ENCODE measurements at places on chromosomes 4 and X. TPM values are rescaled to one million over a fixed set of nuclear protein-coding genes. Genes with fewer than 3 reads are reported as not detected.
A peak's percentile ranks its signal among the peaks of the same experiment; 100 is the strongest.

The RPA4 gene
- 1.2 TPM for total RNA-seq

The TCP11X2 gene
- total RNA-seq: not detected

The AMBN gene
- total RNA-seq: 0.14 TPM

The PLXNB3 gene
- total RNA-seq: 3.6 TPM

The DOCK11 gene
- 53.6 TPM for total RNA-seq

The TLR2 gene
- 2.4 TPM for total RNA-seq

The GIMD1 gene
- total RNA-seq: not detected

The DNAJB14 gene
- total RNA-seq: 57.2 TPM

The NR3C2 gene
- 5.2 TPM for total RNA-seq

DNA sequence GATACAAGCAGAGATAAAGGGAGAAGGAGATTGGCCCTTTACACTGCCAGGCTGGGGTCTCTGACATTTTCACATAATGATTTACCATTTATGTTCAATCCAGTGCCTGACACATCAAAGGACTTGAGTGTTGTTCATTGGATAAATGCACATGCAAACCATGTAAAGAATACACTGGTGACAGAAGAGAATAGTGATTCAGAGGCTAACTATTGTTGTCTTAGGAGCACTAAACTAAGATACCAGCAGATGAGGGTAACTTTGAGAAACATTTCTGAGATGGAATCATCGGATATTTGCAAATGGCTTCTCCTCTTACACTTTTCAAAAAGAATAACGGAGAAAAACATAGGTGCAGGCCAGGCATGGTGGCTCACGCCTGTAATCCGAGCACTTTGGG lies 67.3 kb upstream of the HHIP start:
- H3K4me1 ChIP-seq: peaks cover 13% of the 10 kb centered on the region
- no peak for DNase-seq
- H3K27me3 ChIP-seq: no peaks in the 10 kb centered on the region
- no peak overlapping the region for H3K27ac ChIP-seq
- H3K4me3 ChIP-seq: no peak overlapping the region

GRCh38 chrX:31209005-31209628 lies 137.3 kb upstream of the FTHL17 start:
- DNase-seq: no peak
- no peaks in the 10 kb centered on the region for H3K27me3 ChIP-seq
- H3K4me3 ChIP-seq: no peak overlapping the region
- H3K4me1 ChIP-seq: peaks cover 21% of the 10 kb centered on the region
- peaks cover 15% of the 10 kb centered on the region for H3K36me3 ChIP-seq
- H3K27ac ChIP-seq: peak overlapping the region; percentile 32

GRCh38 chr4:88216395-88216794 lies 58.0 kb upstream of the ABCG2 start:
- no peak overlapping the region for H3K27ac ChIP-seq
- H3K36me3 ChIP-seq: no peaks in the 10 kb centered on the region
- H3K4me3 ChIP-seq: no peak overlapping the region
- H3K4me1 ChIP-seq: peaks cover 4% of the 10 kb centered on the region
- DNase-seq: no peak
- H3K27me3 ChIP-seq: peaks cover 11% of the 10 kb centered on the region

- peak overlapping the region; percentile 92 for H3K27ac ChIP-seq
- H3K4me3 ChIP-seq: no peak overlapping the region
- no peak for DNase-seq
- no peaks in the 10 kb centered on the region for H3K36me3 ChIP-seq
- H3K4me1 ChIP-seq: peaks cover 32% of the 10 kb centered on the region
- no peaks in the 10 kb centered on the region for H3K27me3 ChIP-seq
Measured at GRCh38 chr4:83631066-83631465, 95.2 kb downstream of the GPAT3 start.

GRCh38 chr4:1082215-1083182 lies 30.9 kb downstream of the RNF212 start:
- no peaks in the 10 kb centered on the region for H3K4me1 ChIP-seq
- H3K27ac ChIP-seq: no peak overlapping the region
- H3K4me3 ChIP-seq: no peak overlapping the region

DNA sequence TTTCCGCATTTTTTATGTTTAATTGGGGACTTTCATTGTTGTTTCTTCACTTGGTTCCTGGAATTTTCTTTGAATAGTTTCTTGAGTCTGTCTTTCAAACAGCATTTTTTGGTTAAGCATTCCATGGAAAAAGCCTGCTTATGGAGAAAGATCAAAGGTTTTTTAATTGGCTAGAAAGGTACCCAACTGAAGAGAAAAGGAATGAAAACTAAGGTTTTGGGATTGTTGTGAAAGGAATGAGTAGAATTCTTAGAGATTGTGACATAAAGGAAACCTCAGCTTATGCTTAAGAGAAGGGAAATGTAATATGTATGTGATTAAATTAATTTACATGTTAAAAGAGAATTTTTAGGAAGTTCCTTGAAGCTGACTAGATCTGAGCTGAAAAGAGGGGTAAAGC lies 82.8 kb downstream of the CCKAR start:
- H3K4me3 ChIP-seq: no peak overlapping the region
- peaks cover 21% of the 10 kb centered on the region for H3K36me3 ChIP-seq
- H3K27me3 ChIP-seq: no peaks in the 10 kb centered on the region
- H3K4me1 ChIP-seq: no peaks in the 10 kb centered on the region
- H3K27ac ChIP-seq: no peak overlapping the region

DNA sequence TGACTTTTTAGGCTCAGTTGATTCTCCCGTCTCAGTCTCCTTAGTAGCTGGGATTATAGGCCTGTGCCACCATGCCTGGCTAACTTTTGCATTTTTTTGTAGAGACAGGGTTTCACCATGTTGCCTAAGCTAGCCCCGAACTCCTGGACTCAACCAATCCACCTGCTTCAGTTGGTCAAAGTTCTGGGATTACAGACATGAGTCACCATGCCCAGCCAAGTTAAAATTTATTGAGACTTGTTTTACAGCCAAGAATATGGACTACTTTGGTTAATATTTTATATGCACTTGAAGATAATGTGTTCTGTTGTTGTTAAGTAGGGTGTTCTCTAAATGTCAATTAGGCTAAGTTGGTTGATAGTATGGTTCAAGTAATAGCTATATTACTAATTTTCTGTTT lies 58.7 kb downstream of the CYTL1 start:
- H3K27me3 ChIP-seq: no peaks in the 10 kb centered on the region
- H3K27ac ChIP-seq: no peak overlapping the region
- peaks cover 4% of the 10 kb centered on the region for H3K36me3 ChIP-seq
- H3K4me1 ChIP-seq: no peaks in the 10 kb centered on the region

DNA sequence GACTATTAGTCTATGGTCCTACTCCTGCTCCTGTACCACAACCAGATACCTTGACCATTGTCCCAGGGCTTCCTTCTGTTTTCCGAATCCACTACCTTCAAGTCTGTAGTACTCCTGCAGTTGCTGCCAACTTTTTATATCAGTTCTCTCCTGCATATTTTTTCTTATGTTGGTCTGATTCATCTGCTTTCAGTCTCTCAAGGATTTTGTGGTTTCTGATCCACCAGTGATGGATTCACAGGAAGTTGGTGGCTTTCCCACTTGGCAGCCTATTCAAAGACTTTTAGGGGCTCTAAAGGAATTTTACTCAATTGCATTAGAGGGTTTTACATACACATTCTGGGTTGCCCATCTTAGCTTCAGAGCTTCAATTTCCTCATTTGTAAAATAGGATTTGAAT lies 23.6 kb downstream of the KIF4A start:
- H3K36me3 ChIP-seq: peaks cover 13% of the 10 kb centered on the region
- no peak overlapping the region for H3K27ac ChIP-seq
- no peak overlapping the region for H3K4me3 ChIP-seq
- DNase-seq: no peak

DNA sequence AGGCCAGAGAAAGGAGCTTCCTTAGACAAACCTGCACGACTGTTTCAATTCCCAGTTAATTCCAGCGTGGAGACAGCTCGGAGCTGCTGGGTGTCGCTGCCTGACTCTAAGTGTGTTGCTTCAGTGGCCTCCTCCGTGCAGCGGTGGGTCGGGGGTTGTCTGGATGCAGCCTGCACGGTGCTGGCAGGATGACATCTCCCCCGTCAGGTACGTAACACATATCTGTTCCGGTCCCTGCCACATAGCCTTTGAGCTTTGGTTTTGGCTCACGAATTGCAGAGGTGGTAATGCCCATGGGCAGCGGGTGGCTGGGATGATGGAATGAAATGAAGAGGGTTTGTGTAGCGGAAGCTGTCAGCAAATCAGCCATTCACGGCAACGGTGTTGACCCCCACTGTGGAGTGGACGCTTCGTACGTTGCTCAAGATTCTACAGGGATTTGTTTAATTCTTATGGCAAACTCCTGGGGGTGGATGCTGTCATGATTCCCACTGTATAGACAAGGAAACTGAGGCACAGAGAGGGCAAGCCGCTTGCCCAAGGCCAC lies 33.7 kb upstream of the HMX1 start:
- no peak overlapping the region for H3K27ac ChIP-seq
- DNase-seq: no peak
- peaks cover 4% of the 10 kb centered on the region for H3K4me1 ChIP-seq

DNA sequence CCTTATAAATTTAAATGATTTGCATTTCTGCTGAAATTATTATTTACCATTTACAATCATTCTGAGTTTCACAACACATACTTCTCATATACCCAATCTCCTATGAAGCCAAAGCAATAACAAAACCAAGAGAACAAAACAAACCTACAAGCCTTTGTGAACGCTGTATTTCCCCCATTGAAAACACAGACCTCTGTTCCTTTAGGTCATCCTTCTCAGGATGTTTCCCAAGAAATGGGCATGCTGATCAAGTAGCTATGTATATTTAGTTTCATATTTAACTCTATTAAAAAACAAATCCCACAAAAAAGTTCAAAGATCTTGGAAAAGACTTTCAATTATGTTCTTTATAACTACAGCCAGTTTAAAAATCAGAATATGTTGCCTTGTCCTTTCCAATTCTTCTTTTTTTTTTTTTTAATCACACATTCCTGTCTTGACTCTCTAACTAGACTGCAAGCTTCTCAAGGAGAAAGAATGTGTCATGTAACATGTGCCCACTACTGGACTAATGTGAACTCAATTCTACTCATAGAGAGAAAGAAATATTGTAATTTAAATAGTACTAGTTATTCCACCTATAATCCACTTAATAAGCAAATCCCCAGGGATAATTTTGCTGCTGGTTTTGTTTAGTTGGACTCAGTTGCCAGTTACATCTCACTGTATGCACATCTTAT lies 84.3 kb upstream of the PRSS48 start:
- no peak overlapping the region for H3K4me3 ChIP-seq
- DNase-seq: no peak
- no peak overlapping the region for H3K27ac ChIP-seq
- no peaks in the 10 kb centered on the region for H3K27me3 ChIP-seq
- H3K4me1 ChIP-seq: peaks cover 15% of the 10 kb centered on the region

- no peak overlapping the region for H3K27ac ChIP-seq
- H3K36me3 ChIP-seq: no peaks in the 10 kb centered on the region
- peaks cover 8% of the 10 kb centered on the region for H3K27me3 ChIP-seq
- no peak for DNase-seq
- H3K4me1 ChIP-seq: no peaks in the 10 kb centered on the region
- H3K4me3 ChIP-seq: no peak overlapping the region
Measured at GRCh38 chr4:17771284-17771908, 10.0 kb downstream of the FAM184B start.

GRCh38 chr4:154626793-154627484 lies 14.5 kb upstream of the FGG start:
- H3K27me3 ChIP-seq: peaks cover 33% of the 10 kb centered on the region
- H3K36me3 ChIP-seq: no peaks in the 10 kb centered on the region
- H3K4me1 ChIP-seq: peaks cover 4% of the 10 kb centered on the region
- H3K27ac ChIP-seq: no peak overlapping the region
- peak; percentile 61 for DNase-seq

GRCh38 chrX:261167-261918 lies 19.8 kb upstream of the PLCXD1 start:
- no peaks in the 10 kb centered on the region for H3K27me3 ChIP-seq
- peak overlapping the region; percentile 28 for H3K4me3 ChIP-seq
- peak overlapping the region; percentile 83 for H3K27ac ChIP-seq
- no peak for DNase-seq
- no peaks in the 10 kb centered on the region for H3K36me3 ChIP-seq

DNA sequence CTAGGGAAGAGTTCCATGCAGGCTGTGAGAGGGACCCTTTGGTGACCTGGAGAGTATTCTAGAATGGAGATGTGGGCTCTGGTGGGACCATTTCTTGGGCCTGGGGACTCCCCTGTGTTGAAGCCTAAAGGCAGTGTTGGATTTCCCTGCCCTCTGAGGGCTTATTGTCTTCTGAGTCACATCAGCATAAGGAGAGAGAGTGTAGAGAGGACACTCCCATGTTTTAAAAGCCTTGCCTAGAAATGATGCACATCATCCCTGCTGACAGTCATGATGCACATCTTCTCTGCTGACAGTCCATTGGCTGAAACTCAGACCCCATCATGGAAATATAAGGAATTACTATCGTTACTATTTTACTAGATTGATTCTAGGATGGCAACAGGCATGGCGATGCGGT lies 51.9 kb downstream of the FAM114A1 start:
- no peak overlapping the region for H3K27ac ChIP-seq
- no peak overlapping the region for H3K4me3 ChIP-seq
- H3K36me3 ChIP-seq: peaks cover 39% of the 10 kb centered on the region
- no peaks in the 10 kb centered on the region for H3K4me1 ChIP-seq
- no peaks in the 10 kb centered on the region for H3K27me3 ChIP-seq
- no peak for DNase-seq

DNA sequence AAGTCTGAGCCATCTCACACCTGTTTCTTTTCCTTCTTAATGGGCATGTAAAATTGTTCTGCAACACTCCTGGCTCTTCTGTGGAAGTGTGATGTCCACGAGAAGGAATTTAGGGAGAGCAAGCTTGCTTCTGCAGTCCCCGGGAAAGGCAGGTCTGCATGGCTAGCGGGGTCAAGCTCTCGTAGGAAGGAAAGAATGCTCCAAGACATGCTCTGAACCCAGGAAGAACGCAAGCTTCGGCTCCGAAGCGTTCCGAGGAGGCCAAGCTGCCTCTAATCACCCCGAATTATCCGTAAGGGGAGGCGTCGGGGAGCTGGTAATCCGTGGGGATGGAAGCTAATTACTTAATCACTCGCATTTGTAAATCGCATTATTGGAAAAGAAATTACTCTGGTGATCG lies 177.7 kb downstream of the CRLF2 start:
- H3K4me3 ChIP-seq: no peak overlapping the region
- H3K27ac ChIP-seq: no peak overlapping the region
- DNase-seq: no peak
- H3K36me3 ChIP-seq: no peaks in the 10 kb centered on the region
- H3K4me1 ChIP-seq: no peaks in the 10 kb centered on the region

- DNase-seq: no peak
- H3K4me3 ChIP-seq: no peak overlapping the region
- H3K36me3 ChIP-seq: no peaks in the 10 kb centered on the region
- no peak overlapping the region for H3K27ac ChIP-seq
Measured at GRCh38 chr4:85408301-85408700, 66.6 kb upstream of the ARHGAP24 start.

DNA sequence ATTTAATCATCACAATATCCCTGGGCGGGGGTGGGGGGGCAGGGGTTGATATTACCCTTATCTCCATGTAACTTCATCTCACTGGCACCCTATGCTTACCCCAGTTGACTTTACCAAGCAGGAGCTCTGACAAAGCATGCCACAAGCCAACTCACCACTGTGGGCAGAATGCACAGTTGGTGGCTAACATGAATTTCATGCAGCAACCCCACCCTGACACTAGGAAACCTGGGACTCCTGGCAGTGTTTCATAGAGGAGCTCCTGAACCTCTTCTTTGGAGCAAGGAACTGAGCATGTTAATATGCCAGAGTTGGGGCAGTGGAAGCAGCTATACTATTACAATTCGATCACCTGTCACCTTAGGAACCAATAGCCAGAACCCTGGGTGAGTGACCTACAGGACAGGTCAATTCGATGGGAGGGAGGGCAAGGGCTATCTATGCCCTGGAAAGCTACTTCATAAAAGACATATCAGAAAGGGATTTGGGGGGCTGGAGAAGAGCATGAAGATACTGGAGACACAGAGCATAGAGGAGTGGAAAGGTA lies 97.2 kb upstream of the ACSL4 start:
- no peak overlapping the region for H3K27ac ChIP-seq
- H3K4me3 ChIP-seq: no peak overlapping the region
- DNase-seq: no peak
